ENCODE measurements at places on chromosomes 16 and 17.

- DNase-seq: no peak
Observed at GRCh38 chr17:19877364-19877945, 9.7 kb upstream of the ULK2 start.

GRCh38 chr17:6749519-6749918 is 6.3 kb upstream of the XAF1 start:
- DNase-seq: no peak

DNA sequence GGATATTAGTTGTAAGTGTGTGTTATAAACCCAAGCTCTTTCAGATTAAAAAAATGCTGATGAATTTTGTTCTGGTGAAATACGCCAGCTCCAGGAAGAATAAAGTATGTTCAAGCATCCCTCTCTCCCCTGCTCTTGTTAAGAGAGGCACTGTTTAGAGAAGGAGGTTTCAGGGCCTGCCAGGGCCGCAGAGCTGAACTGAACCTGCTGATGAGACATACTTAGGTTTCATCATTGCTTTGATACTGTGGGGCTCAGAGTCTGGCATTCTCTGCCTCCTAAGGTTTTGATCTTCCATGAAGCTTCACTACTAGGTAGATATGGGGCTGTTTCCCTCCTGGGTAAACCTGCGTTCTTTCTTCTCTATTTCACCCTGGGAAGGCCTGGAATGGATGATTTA is 175.3 kb upstream of the FAM20A start:
- no peak for DNase-seq

DNA sequence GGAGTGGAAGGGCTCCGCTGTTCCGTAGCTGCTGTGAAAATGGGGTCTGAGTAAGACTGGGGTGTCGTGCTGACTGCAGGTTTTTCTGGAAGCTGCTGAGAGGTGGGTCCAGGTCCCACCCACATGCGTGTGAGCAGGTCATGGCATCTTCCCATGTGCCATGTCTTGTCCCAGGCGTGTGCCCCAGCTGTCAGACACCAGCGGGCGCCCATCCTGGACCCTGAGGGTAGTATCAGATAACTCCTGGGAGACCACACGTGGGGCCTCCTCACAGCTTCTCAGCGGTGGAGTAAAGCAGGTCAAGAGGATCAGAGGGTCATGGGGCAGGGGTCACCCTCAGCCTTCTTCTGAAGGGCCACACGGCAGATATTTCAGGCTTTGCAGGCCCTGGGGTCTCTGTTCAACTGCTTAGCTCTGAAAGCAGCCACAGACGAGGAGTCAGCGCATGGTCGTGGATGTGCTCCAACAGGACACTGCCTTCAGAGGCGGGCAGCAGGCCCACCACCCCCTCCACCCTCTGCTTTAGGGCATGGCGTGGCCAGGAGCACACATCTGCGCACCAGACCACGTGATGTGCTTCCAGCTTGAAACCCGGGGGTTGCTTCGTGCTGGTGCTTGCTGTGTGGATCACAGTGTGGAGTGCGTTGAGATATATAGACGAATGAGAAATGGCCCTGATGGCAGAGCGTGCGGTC is 68.7 kb downstream of the BANP start:
- no peak for DNase-seq

DNA sequence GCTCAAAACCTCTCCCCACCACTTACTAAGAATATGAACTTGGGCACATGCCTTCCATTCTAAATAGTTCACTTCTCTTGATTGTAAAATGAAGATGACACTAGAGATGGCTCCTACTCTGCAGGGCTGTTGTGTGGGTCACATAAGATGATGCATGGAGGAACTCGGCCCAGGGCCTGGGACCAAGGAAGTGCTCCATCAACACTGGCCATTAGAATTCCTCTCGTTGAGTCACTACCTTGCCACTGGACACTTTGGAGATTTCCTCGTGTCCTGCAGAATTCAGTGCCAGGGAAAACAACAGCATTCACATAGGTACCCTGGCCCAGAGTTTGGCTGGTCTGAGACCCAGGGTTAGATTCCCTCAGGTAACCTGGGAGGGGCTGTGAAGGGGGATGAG is 18.6 kb downstream of the HNF1B start:
- no peak for DNase-seq

DNA sequence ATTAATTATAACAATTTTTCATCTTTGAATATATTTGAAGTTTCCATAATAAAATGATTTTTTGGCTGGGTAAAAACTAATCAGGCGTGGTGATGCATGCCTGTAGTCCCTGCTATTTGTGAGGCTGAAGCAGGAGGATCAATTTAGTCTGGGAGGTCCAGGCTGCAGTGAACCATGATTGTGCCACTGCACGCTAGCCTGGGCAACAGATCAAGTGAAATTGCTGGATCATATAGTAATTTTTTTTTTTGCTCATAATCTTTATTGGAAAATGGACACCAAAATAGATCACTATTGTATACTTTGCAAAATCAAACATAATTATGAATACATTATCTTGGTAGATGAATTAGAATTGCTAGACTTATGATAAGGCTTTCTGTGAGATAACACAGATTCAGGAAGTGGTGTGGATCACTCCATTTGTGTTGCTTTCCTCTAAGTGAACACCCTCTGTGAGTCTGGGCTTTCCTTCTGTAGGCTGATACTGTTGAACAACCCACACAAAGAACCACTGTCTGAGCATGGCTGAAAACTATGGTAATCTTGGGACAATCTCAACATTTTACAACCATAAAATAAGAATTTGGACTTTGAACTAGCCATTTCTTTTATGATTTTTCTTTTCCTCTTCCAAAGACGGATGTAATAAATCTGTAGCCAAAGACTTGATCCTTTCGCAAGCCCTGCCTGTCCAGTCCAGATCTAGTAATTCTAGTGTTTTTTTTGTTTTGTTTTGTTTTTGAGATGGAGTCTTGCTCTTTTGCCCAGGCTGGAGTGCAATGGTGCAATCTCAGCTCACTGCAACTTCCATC is 5.6 kb upstream of the ST3GAL2 start:
- DNase-seq: no peak

GRCh38 chr17:49715717-49716279 is 8.0 kb upstream of the SLC35B1 start:
- no peak for DNase-seq

GRCh38 chr16:2443555-2443954 is 14.3 kb downstream of the CCNF start:
- DNase-seq: no peak
